Hippocampal formation (tissue), 2 donors: ENCODE measurements at places on chromosomes 16 and 17.
A peak's percentile ranks its signal among the peaks of the same experiment; 100 is the strongest.

DNA sequence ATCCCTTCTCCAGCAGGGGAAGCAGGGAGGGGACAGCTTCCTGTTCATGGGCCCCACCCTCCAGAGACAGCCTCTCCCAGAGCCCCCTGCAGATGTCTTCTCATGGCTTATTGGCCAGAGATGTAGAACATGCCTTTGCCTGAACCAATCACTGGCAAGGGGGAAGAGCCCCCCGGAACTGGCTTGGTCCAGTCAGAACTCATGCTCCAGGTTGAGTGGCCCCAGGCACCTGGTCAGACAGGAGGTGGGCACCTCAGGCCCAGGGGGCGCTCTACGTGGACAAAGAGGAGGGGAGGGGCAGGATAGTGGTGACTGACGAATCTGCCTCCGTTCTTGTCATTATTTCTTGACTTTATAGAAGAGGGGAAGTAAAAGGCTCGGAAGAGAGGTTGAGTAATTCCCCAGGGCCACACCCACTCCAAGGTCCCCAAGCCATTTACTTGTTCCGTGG is 23.6 kb downstream of the RAB11FIP4 start:
- DNase-seq = no peak

DNA sequence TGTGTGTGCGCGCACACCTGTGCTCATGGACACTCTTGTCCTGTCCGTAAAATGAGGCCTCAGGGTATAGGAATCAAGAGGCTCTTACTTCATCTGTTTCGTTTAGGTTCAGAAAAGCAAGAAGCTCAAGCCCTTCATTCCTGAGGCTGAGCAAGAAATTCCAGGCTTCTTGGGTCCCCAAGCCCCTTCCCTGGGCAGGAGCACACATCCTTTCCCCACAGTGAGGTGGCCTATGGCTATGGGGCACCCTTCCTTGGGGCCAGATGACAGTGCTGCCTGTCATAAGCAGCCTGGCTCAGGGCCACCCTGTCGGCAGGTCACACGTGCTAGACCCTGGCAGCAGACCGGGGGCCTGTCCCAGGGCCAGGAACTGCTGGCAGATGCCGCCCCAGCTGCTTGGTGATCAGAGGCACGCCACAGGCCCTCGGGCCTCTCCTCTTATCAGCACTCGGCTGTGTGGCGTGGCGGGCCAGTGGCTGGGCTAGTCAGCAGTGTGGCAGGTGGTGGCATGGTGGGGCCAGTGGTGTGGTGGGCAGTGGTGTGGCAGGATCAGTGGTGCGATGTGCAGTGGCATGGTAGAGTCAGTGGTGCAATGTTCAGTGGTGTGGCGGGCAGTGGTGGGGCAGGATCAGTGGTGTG is 50.2 kb downstream of the NKD1 start:
- no peak for DNase-seq

GRCh38 chr16:17166095-17166494 is 304.7 kb downstream of the XYLT1 start:
- no peak for DNase-seq

DNA sequence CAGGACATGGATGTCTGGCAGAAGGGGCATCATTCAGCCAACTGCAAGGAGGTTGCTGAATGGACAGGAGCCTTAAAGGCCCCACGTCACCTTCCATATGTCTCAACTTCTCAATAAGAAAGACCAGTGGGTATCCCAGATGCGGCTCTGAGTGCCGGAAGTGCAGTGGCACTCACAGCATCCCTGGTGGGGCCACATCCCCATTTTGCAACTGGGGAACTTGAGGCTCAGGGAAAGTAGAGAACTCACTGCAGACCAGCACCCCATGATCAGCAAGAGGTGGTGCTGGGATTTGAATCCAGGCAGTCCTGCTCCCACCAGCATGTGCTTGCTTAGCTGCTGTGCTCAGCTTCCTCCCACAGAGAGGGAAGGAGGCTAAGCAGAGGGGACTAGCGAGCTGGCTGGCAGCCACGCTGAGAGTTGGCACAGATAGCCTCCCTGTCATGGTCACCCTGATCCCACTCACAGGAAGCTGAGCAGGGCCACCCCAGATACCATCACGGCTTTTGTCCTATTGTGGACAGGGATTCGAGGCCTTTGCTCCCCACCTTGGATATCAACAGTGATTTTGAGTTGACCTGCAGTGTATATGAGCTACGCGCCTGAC is 294.2 kb upstream of the FOXF1 start:
- no peak for DNase-seq

DNA sequence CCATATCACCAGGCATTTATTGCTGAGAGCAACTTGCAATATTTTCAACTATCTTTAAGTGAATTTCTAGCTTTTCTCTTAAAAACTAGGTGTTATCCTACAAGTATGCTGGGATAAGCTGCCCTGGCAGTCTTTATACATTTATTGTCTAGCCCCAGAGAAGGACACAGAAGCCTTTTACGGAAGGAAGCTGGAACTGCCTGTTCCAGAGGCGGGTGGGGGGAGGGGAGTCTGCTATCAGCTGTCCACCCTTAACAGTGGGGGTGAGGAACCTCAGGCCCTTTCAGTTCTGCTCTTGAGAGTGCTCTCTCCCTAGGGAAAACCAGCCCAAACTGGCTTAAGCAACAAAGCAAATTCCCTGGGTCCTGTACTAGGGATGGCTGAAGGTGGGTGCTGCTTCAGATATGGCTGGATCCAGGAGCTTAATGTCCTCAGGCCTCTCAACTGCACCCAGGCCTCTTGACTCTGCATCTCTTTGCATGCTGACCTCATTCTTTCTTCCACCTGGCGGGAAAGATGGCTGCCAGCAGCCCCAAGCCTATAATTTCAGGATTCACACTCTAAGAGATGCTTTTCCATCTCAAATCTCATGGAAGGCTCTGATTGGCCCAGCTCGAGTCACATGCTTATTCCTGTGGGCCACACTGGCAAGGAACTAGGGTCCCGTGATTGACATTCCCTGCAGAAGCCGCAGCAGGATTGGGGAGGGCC is 16.6 kb downstream of the NAGPA start:
- DNase-seq = peak; percentile 10

DNA sequence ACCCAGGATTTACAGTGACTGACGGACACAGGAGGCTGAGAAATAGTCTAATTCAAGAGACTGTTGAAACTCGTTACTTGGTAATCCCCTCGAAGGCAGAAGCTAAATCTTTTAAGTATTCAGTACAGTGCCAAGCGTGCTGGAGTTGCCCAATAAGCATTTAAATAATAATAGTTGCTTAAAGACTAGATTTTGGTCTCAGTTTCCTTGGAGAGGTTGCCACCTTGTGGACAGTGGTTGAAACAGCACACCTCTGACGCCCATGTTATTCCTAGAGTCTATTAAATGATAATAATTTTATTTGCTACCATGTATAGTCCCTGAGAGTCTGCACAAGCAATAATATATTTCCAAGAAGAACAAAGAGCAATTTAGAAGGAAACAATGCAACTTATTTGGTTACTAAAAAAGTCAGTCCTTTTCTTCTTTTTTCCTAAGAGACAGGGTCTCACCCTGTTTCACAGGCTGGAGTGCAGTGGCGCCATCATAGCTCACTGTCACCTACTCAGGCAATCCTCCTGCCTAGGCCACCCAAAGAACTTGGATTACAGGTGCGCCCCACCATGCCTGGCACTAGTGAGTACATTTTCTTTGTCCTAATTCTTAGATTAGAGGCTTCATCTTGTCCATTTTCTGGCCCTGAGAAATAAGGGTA is 138.0 kb upstream of the NUDT7 start:
- DNase-seq = peak; percentile 2

DNA sequence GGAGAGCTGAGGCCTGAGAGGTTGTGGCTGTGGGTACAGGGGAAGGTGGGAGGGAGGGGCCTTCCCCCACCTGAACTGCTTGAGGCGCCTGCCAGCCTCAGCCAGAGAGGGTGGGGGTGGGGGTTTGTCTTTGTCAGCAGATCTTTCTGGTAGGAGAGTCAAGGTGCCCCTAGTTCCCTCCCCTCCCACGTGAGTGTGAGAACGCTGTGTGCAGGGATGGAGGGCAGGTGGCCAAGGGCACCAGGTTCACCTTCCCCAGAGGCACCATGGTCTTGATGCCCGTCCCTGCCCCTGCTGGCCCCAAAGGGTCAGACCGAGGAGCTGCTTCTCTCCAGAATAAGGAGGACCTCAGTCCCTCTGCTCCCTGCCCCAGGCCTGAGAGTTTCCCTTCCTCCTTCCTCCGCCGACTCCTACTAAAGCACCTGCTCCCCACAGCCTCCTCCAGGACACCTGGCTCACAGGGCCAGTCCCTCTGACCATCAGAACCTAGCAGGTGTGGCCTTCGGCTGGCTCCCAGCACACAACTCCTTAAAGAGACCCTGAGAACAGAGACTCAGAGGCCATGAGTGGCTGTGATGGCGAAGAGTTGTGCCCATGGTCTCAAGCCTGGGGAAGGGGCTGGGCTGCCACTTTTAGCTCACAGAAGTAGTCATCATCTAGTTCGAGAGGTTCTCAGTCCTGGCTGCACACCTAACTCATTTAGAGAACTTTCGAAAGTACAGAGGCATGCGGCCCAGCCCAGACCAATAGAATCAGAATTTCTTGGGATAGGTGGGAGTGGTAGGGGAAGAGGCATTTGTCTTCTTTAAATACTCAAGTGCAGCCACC is 113.2 kb upstream of the LHX1 start:
- no peak for DNase-seq

GRCh38 chr17:70314506-70314905 is 145.2 kb downstream of the KCNJ2 start:
- DNase-seq = no peak

- no peak for DNase-seq
These were observed 182.9 kb downstream of the MAF start for GRCh38 chr16:79417601-79418008.

GRCh38 chr16:70720425-70721201 is 34.8 kb upstream of the MTSS2 start:
- DNase-seq = no peak

- DNase-seq = no peak
These were observed 2.7 kb downstream of the AHSP start for GRCh38 chr16:31530405-31530804.

GRCh38 chr17:8359769-8360168 is 16.7 kb downstream of the KRABD2 start:
- DNase-seq = no peak

GRCh38 chr17:76123749-76124581 is 17.1 kb downstream of the FOXJ1 start:
- no peak for DNase-seq

GRCh38 chr16:50004239-50004638 is 20.8 kb upstream of the CNEP1R1 start:
- no peak for DNase-seq

GRCh38 chr17:3647769-3648555 is 11.4 kb downstream of the CTNS start:
- peak; percentile 64 for DNase-seq
